Activated CD4-positive, alpha-beta T cell treated with anti-CD3 and anti-CD28 coated beads for 48 hours (primary cell): ENCODE measurements at places on chromosomes 5 and 9.
A peak's percentile ranks its signal among the peaks of the same experiment; 100 is the strongest.

DNA sequence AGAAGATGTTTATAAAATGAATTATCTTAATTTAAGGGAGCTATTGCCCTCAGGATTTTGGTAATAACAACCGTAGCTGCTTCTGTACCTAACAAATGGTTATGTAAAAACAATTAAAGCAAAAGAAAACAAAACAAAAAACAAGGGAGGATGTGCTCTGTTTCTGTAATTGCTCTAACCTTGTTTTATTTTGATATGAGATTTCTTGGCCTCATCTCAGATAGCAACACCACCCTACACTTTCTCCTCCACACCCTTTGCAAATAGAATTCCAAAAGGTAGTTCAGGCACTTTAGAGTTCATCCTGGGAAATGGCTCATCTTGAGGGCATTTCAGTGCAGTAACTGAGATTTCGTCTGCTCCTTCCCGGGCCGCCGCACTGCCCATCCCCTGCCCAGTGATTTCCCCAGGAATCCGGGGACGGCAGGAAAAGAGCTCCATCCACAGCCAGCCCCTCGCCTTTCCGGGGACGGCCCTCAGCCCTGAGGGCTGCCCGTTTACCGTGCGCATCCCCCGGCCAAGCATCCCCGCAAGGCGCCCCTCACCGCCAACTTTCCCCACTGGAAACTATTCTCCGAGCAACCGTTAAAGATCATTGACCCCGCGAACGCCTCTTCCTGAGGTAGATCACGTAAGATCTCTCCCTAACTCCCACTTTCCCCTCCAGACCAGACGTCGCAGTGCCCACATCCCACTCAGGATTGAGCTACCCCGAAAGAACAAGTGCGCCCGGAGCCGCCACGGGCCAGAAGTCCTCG, 1.2 kb downstream of the FNBP1 start:
- DNase-seq: no peak

DNA sequence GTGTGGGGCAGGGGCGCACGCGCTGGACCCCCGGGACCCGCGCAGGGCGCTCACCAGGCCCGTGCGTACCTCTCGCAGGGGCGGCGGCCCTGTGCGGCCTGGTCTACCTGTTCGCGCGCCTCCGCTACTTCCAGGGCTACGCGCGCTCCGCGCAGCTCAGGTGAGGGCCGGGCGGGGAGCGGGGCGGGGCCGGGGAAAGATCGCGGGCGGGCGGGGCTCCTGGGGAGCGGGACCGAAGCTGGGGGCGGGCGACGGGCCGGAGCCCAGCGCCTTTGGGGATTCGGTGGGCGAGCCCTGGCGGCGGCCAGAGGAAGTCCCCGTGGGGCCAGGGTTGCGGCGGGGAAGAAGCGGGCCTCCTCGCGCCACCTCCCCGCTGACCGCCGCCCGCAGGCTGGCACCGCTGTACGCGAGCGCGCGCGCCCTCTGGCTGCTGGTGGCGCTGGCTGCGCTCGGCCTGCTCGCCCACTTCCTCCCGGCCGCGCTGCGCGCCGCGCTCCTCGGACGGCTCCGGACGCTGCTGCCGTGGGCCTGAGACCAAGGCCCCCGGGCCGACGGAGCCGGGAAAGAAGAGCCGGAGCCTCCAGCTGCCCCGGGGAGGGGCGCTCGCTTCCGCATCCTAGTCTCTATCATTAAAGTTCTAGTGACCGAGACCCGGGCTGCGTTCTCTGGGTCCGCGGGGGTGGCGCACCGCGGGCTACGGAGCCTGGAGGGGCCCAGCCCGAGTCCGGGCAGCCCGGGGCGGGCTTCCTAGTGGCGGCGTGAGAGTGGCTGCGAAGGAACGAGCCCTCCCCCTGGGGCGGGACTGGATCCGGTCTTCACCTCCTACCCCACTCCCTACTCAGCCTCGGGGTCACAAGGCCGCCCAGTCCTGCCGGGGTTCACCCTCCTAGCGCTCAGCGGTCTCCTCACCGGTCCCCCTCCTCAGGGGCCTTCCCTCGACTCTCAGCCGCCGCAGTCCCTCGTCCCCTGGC, 2.4 kb downstream of the LTC4S start:
- DNase-seq: peak; percentile 74

DNA sequence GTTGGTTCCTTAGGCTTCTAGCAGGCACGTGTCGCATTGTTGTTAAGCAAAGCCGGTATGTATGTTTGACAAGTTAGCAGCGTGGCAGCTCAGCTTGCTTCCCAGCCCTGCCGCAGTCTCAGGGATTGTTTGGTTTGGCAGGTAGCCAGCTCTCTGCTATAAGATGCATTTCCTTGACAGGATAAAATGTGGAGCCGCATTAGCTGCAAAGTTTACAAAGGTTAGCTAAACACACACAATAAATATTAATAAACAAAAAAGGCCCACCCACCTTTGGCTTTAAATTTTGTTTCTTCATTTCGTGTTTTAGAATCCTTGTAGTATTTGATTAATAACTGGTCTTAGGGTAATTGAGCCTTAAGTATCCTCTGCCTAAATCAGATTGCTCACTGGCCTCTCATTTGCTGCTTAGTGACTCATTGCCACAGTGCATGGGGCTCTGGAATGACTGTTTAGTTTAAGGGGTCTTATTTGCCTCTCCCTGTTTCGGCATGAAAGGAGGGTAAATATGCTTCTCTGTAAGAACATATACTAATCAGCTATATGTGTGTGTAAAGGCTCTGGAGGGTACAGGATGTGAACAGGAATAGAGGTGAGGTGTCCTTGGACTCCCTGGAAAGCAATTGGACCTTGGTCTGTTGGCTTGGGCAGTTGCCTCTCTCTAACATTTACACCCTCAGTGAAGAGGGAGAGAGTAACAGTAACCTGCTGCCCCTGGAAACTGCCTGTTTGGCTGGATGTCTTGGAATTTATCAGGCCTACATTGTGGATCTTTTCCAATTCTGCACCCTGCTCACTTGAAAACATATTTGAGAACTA, 122.0 kb downstream of the GDNF start:
- no peak for DNase-seq

- DNase-seq: peak; percentile 10
These were observed 51.7 kb upstream of the CAMK4 start for GRCh38 chr5:111172504-111172903.

GRCh38 chr5:74026310-74026709, 400.3 kb downstream of the ARHGEF28 start:
- DNase-seq: no peak

DNA sequence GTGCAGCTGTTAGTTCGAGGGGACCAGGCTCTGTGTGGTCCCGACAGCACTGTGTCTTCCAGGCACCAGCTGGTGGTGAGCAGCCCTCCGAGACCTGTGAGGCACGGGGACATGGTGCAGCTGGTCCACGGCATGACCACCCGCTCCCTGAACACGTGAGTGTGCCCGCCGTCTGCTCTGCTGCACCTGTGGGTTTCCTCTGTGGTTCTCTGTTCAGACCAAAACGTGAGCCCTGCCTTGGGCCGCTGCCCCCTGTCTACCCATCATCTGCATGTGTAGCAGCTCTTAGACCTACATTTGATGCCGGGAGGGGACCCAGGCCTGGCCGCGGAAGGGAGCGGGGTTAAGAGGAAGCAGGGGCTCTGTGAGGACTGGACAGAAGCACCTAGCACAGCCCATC, 10.5 kb downstream of the POMT1 start:
- no peak for DNase-seq

DNA sequence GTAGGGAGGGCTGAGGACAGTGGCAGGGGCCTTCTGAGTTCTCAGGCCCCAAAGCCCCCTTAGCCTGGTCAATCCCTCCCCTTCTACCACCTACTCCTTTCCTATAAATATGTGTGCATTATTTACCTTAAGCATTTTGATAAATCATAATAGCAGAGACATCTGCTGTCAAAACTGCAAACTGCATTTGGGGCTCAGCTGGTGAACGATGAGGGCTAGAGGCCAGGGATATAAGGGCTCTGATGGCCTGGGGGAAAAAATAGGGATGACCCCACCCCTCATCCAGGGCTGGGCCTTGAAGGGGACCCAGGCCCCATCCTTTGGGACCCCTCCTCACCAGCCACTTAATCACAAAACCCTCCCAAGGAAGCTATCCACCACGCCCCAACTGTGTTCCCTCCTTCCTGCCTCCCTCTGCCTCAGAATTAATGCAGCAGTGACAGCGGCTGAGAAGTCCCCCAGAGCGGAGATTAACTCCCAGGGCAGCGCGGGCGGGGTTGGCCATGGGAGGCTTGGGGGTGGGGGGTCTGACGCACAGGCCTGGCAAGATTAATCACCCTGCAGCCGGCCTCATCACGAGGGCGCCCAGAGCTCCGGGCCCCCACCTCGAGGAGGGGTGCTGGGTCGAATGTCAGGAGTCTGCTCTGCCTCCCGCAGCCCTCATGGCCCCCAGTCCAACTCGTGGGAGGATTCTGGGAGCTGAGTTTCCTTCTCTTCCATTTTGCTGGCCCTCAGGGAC, 42.1 kb downstream of the CXXC5 start:
- DNase-seq: no peak

DNA sequence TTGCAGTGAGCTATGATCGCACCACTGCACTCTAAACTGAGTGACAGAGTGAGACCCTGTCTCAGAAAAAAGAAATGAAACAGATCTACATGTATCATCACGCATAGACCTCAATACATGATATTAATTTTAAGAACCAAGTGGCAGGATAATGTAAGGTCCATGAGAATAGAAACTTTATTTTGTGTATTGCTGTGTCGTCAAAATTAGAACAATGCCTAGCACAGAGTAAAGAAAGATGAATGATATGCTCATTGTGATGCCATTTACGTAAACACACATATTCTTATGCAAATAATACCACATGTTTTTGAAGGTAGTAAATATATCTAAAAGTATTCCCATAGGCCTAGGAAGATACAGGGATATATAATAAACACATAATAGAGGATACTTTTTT, 3.6 kb upstream of the UIMC1 start:
- DNase-seq: no peak

DNA sequence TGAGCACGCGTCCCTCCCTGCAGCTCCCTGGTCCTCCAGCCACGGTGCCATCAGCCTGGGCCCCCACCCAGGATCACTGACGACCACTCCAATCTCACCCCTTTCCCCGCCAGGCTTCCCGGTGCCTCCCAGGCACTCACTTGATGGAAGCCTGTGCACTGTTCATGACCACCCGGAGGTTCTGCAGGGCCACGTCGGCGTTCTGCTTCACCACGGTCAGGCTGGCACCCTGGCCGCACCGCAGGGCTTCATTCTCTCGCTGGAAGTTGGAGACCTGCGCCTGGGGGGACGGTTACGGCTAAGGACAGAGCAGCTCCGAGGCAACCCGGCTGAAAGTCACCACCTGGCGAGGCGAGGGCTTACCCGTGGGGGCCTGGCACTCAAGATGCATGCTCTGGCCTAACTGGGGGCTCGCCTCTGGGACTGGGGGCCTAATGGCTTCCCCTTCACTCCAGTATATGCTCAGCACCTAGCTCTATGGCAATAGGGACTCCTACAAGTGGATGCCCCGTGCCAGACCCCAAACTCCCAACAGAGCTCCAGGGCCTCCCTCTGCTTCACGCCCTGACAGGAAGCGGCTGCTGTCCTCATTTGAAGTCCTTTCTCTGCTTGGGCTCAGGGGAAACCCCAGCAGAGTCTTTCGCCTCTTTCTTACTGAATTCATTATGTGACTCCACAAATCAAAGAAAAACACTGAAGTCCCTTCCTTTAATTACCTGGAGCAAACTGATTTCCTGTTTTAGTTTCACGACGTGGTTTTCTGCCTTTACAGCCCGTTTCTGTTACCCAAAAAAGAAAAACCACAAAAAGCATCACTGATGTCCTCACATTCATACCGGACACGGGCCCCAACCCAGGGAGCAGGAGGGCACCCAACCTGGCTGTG, 4.2 kb upstream of the SNAPC4 start:
- DNase-seq: peak; percentile 63

- DNase-seq: no peak
These were observed 85.4 kb downstream of the GLIS3 start for GRCh38 chr9:4214486-4214885.

DNA sequence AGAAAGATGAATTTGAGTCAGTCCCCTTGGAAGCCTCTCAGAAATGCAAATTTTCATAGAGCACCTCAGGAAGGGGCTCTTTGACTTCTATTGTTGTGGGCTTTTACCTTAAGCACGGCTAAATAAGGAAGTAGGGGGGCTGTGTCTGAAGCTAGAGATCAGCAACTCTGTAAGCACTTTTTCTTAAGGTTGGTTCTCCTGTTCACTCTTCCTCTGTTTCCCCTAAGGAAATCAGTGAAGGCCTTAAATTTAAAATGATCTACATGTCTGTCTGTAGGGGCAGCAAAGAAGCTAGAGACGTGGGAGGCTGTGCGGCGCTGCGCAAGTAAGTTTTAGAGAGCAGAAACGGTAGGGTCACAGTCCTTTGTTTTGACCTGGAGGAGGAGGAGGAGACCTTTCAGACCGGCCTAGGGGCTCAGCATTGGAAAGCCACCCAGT, 1.2 kb upstream of the CDC14B start:
- no peak for DNase-seq

DNA sequence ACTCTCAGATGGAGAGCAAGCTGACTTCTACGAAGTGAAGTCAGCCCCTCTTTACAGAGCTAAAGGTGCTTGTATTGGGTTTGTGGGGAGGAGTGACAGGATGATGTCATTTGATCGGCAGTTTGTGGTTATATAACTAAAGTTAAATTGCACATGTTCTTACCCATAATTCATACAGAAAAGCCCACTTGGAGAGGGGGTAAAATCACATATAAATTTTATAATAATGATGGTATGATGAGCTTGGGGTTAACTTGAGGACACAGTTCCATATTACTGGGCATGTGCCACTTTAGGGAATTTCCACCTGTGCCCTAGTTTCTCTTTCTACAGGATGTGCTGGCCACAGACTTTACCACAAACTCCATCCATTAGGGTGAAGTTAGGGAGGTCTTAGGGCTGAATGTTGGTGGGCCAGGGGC, 1178.6 kb upstream of the CDH9 start:
- no peak for DNase-seq

DNA sequence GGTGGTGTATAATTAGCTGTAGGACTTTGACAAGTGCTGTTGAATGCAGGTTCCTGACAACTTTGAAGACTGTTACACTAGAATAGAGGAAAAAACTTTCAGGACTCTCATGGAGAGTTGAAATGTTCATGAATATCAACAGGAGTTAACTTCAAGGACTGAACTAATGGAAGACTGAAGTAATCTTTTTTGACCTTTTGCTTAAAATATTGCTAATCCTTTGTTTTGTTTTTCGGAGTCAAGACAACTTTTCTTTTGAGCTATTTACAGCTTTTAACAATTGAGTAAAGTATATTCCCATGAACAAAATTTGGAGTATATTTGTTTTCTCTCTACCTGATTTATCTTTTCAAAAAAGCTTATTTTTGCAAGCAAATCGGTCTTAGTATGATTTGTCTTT, 34.1 kb upstream of the MTMR12 start:
- DNase-seq: no peak
